ENCODE measurements at places on chromosomes 11 and 22.

DNA sequence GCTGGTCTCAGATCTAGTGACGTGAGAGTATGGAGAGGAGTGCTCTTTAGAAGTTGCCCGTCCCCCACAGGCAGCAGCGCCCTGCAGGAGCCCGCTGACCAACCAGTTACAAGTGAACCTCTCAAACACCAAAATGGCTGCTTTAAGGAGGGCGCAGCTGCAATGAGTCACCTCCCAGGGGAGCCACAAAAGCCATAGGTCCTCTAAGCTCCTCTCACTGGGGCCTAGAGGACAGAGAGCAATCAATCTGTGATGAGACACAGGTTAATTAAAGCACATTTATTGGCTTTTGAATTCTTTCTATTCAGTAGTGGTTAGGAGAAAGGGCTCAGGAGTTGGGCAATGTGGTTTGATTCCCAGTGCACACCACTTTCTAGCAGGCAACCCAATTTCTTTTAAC lies 15.5 kb upstream of the RAPSN start:
- no peak for DNase-seq

GRCh38 chr11:72985645-72986044 lies 156.5 kb downstream of the FCHSD2 start:
- DNase-seq: peak; percentile 41

DNA sequence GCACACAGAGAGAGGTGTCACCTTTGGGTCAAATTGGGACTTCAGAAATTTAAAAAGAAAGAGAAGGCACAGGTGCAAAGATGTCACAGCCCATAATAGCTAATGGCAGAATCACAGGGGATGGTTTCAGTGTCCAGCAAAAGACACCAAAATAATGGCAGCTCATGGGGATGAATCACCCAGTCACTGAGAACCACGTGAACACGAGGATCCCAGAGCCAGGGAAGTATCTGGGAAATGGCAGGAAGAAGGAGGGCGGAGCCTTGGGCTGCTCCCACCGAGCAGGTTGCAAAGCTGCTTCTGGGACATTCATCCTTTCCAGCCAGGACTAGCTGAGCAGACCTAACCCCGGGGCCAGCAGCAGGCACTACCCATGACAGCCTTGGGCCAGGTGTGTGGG lies 45.6 kb downstream of the TRMU start:
- no peak for DNase-seq

GRCh38 chr11:44335052-44335760 lies 25.3 kb upstream of the ALX4 start:
- DNase-seq: no peak

DNA sequence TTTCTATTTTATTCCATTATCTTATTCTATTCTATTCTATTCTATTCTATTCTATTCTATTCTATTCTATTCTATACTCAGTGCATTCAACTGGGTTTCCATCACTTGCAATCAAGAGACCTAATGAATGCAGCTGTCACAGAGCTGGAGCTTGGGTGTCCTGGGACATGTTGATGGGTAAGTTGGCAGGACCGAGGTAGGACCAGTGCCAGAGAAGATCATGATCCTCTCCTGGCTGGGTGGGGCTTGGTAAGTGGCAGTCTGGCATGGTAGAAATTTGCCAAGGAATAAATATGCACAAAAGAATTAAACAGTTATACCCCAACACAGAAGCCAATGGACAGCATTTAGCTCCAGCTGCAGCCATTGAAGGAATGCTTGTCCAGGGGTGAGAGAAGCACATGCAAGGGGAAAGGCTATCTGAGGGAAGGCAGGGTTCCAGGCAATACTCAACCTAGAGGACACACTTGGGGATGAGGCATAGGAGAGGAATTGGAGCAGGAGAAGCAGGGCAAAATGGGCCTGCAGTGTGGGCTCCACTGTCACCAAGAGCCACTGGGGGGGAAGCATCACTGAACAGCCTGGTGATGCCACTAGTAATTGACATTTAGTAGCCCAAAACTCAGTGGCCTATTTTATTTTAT lies 97.0 kb upstream of the CD82 start:
- DNase-seq: no peak

DNA sequence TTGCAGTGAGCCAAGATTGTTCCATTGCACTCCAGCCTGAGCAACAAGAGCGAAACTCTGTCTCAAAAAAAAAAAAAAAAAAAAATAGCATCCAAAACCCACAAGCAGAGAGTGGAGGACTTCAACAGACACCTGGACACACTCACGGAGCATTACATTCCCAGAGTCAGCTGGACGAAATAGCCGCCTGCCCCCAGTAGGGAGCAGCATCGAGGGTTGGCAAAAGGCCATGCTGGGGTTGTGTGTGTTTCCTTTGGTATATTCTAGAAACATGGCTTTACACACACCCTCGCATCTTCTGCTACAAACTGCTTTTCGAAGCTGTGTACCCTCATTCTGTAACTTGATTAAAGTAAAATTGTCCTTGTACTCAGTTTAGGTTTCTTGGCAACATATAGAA lies 5.3 kb downstream of the ADA2 start:
- DNase-seq: no peak

DNA sequence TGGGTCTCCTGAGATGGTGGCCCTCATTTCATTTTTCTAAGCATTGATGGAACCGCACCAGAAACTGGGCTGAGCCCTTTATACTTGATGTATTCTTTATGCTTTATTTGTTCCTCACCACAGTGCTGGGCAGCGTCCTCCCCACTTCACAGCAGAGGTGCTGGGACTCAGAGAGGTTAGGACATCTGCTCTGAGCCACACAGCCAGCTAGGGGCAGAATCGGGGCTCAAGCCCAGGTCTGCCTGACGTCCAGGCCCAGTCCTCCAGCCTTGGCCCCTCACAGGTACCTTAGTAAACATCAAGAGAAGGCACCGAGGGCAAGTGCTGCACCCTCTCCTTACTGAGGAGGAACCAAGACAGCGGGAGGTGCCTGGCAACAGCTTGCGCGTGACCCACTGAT lies 20.2 kb upstream of the SHISAL1 start:
- DNase-seq: no peak

GRCh38 chr11:130908770-130909625 lies 7.3 kb downstream of the SNX19 start:
- peak; percentile 68 for DNase-seq

GRCh38 chr11:129702410-129703398 lies 112.9 kb upstream of the TMEM45B start:
- DNase-seq: no peak

DNA sequence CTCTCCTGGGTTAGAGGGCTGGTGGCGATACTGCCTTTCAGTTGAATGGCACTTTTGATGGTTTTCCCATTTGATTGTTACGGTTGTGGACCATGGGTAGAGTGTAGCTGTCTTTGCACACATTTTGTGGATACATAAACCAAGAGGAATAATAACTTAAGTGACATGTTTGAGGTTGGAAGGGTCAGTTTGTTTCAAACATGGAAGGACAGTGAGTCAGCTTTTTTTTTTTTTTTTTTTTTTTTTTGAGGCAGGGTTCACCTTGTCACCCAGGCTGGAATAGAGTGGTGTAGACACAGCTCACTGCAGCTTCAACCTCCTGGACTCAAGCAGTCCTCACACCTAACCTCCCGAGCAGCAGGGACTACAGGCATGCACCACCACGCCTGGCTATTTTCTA lies 41.1 kb downstream of the PPFIA1 start:
- no peak for DNase-seq

- no peak for DNase-seq
These were observed 1.6 kb downstream of the GTPBP1 start for GRCh38 chr22:38707346-38707745.

- DNase-seq: no peak
These were observed 7.2 kb downstream of the APLP2 start for GRCh38 chr11:130076778-130077481.

- no peak for DNase-seq
These were observed 5.5 kb upstream of the PCF11 start for GRCh38 chr11:83151274-83151977.

DNA sequence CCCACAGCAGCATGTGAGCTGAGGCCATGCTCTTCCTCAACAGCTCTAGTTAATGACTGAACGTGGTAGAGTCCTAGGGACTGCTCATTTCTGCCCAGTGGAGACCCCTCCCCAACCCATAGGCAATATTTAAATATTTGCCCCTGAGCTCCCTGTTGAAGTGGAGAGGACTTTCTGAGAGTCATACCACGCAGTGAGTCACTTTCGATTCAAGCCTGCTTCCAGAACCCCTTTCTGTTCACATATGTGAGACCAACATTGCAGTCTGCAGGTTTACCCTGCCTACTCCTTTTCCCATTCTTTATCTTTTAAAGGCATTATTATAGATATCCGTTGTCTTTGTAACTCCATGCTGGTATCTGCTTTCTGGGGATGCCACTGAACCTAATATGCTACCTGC lies 946.3 kb downstream of the JRKL start:
- DNase-seq: no peak

GRCh38 chr11:2352420-2352819 lies 24.7 kb upstream of the CD81 start:
- no peak for DNase-seq

GRCh38 chr11:61657566-61658290 lies 22.5 kb upstream of the DAGLA start:
- no peak for DNase-seq

GRCh38 chr22:45925811-45926351 lies 51.1 kb downstream of the WNT7B start:
- DNase-seq: no peak

- no peak for DNase-seq
These were observed 797 bp downstream of the STARD10 start for GRCh38 chr11:72793076-72793424.

GRCh38 chr11:111376181-111376871 lies 2.7 kb downstream of the POU2AF1 start:
- DNase-seq: no peak

- DNase-seq: no peak
These were observed 283.3 kb downstream of the CASP12 start for GRCh38 chr11:104614961-104615360.

DNA sequence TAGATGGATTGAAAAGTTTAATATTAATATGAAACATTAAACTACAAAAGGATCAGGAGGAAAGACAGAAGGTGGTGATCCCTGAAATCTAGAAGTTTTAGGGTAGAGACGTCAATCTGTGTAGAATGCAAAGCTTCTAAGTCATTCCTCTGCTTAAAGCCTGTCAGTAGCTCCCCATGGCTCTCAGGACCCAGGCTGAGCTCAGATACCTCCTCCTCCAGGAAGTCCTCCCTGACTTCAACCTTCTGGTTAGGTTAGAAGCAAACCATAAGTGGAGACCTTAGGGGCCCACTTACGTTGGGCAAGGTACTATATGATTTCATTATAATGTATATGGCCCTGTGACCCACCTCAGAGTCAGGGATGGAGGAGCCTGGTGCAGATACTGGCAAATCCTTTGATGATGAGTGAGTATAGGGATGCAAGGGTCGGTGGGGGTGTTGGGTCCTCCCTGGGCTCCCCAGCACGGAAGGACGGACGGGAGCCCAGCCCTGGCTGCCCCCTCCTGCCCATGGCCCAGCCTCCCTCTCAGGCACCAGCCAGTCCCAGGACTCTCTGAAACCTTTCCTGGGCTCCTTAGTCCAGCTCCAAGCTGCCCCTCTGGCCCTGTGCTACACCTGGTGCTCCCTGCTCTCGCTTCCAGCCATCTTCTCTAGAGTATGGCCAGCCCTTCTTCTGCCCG lies 3.2 kb upstream of the PPP6R3 start:
- DNase-seq: no peak

- DNase-seq: no peak
These were observed 5.7 kb upstream of the KIRREL3 start for GRCh38 chr11:127006311-127006710.

- DNase-seq: no peak
These were observed 227.5 kb downstream of the CTTN start for GRCh38 chr11:70625582-70626518.

DNA sequence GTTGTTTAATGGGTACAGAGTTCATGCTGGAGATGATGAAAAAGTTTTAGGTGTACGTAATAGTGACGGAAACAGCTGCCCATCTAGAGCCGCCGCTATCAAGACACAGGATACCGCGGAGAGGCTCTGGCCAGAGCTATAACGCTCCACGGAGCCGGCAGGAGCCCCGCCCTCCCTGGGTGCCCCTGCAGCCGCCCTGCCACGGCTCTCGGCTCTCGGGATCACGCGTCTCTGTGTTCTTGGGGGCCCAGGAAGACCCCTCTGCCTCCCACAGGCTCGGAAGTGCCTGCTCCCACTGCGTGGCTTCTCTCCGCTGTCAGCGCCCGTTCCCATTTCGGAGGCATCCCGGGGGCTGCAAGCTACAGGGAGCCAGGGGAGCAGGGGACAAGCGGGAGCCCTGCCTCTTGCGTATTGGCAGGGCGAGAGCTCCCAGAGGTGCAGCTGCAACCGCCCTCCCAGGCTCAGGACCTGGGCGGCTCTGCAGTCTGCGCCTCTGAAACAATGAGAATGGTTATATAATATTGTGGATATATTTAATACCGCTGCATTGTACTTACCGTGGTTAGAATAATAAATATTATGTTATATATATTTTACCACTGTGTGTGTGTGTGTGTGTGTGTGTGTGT lies 13.7 kb downstream of the GLYATL2 start:
- no peak for DNase-seq

DNA sequence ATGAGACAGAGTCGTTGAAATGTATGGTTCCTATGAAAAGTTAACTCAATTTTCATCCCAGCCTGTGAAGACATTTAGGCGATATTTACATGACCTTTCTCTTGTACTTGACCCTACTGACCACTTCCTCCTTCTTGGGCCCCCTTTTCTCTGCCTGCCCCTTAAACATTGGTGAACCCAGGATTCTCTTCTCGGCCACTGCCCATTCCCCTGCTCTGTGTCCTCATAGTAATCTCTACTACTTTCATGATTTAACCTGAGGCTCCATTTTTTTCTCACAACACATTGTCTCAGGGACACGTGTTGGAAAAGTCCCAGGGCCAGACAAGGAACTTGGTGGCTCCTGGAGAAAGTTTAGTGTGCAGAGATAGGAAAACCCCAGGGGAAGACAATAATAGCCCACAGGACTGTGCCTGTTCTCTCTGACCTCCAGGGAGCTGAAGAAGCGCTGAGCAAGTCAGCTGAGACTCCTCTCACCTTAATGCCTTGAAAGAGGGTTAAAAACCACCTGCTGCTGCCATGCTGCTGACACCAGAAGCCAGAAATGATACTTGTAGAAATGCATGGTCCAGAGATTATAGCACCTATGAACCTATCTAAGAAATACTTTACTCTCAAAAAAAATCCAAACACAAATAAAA lies 42.5 kb upstream of the SPATA19 start:
- no peak for DNase-seq

DNA sequence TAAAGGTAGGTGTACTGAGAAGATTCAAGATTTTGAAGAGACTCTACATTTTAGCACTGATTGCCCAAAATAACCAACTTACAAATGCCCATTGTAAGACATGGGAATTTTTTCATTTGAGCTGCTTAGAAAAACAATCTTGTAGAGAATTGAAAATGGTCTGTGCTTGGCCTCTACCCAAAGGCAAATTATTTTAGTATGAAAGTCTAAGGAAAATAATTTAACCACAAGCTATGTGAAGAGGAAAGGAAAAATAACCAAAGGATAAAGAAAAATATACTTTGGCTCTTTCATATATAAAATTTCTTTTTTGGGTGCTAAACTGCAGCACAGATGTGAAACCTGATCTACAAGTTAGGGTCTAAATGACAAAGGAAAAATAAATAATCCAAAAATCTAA lies 54.9 kb downstream of the ME3 start:
- no peak for DNase-seq

- DNase-seq: peak; percentile 4
These were observed 867.2 kb upstream of the RAG2 start for GRCh38 chr11:37465221-37465620.
